ENCODE measurements at places on chromosomes 5 and 9.

DNA sequence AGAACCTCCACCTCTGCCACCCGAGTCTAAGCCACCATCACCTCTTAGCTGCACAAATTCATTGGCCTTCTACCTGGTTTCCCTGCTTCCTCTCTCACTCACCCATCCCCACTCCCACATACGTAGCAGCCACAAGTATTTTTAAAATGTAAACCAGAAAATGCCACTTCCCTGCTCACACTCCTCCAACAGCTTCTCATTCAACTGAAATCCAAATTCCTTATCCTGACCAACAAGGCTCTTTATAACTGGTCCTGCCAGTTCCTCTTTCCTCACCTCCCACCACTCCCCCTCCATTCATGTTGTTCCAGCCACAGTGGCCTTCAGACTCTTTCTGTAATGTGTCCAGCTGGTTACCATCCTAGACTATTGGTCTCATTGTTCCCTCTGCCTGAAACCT, 25.0 kb upstream of the PALM2AKAP2 start:
- DNase-seq = no peak

- DNase-seq = peak; percentile 72
These were observed 25.6 kb downstream of the ZNF474 start for GRCh38 chr5:122154910-122155309.

- no peak for DNase-seq
These were observed 289.3 kb downstream of the FANCC start for GRCh38 chr9:95027914-95028852.

DNA sequence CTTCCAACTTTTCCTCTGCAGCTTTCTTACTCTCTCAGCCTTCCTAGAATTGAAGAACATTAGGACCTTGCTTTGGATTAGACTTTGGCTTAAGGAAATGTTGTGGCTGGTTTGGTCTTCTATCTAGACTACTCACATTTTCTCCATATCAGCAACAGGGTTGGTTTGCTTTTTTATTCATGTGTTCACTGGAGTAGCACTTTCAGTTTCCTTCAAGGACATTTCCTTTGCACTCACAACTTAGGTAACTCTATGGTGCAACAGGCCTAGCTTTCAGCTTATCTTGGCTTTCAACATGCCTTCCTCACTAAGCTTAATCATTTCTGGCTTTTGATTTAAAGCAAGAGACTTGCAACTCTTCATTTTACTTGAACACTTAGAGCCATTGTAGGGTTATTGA, 153.1 kb downstream of the CCDC192 start:
- DNase-seq = no peak

GRCh38 chr9:93612796-93613154, 36.4 kb downstream of the PHF2 start:
- DNase-seq = no peak

DNA sequence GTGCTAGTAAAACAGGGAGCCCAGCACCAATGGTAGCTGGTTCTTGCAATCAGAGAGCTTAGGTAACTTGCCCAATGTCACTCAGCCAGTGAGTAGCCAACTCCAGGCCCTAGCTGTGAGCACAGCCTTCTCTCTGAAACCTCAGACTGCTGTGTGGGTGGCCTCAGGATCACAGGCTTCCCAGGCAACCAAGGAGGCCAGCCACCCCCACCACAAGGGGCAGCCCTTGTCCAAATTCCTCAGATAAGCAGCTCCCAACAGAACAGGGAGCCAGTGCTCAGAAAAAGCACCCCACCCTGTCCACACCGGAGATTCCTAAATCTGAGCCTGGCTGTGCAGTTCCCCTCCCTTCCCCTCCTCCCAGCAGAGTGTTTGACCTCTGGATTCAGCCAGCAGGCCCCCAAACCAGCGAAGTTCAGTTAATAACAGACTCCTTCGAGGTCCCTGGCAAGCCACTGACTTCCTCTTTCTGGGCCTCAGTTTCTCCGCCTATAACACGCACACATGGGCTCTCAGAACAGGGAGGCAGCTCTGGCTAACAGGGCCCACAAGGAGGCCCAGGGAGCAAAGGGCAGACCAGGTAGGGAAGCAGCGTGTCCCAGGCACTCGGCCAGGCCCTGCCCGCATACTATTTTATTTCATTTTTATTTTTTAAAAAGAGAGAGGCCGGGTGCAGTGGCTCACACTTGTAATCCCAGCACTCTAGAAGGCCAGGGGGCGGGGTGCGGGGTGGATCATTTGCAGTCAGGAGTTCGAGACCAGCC, 2.7 kb downstream of the EEIG1 start:
- peak; percentile 19 for DNase-seq

DNA sequence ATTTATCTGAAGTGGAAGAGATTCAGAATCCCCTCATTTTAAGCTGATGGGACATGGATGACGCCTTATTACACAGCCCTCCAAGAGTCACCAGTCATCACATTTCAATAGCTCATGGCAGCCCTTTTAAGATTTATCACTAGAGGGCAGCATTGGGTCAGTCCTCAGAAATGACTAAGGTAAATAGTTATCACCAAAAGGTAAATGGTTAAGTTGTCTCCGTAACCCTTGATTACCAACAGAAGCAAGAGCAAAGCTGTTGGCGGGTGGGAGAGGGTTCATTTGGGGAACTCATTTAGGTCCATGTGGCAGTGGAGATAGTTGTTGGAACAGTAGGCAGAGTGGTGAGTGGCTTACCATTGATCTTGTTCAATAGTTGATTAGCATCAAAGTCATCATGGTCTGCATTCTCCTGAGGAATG, 12.0 kb upstream of the C9 start:
- no peak for DNase-seq

- no peak for DNase-seq
These were observed 19.9 kb downstream of the NOTCH1 start for GRCh38 chr9:136525841-136526499.

- DNase-seq = no peak
These were observed 298.8 kb downstream of the SLCO4C1 start for GRCh38 chr5:101997235-101997634.

GRCh38 chr5:17114715-17115599, 102.5 kb upstream of the BASP1 start:
- no peak for DNase-seq

GRCh38 chr9:90142580-90142979, 500.0 kb downstream of the DIRAS2 start:
- DNase-seq = no peak

DNA sequence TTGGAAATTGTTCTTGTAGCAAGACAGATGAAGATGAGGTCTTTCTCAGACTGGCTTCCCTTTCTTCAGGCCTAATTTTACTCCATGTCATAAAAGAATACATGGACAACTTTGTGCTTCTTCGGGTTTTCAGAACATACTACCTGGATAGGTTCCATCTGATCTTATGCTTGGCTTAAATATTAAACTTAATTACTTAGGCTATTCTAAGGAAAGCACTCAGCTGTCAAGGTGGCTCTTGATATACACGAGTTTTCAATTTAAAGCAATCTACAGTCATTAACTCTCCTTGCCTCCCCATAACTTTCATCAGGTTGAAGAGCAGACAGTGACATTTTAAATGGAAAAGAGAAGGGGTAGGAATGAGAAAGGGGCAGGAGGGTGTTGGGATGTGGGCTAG, 9.5 kb upstream of the PPP3R2 start:
- DNase-seq = no peak

DNA sequence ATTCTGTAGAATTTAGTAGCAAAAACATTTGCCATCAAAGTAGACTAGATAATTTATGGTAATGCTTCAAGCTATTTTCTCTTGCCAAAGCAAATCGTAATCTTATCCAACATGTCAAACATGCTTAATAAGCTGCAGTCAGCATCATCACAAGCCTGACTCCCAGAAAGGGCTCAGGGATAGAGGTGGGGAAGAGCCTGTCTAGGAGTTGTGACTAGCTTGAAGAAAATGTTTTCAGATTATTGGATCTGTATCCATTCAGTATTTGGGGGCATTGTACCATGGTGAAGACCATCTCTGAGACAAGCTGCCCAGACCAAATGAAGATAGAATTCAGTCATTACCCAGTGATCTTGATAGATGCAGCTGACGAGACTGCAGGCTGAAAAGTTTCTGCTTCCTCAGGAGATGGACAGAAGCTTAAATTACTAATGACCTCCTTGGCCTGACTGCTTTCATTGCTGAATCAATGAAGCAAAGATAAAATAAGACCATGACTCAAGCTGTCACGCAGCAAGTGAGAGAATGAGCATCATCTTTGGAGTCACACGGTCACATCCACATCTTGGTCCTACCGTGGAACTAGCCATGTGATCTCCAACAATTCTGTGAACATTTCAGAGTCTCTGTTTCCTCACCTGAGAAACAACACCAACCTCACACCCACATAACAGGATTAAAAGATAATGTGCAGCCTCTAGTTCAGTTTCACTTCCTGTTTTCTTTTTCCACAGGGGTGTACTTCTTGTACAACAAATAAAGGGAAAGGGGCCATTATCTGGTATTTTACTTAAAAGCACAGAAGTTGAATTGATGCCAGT, 9.4 kb downstream of the ERAP2 start:
- DNase-seq = no peak

- DNase-seq = no peak
These were observed 20.0 kb upstream of the CEP72 start for GRCh38 chr5:592158-592557.

DNA sequence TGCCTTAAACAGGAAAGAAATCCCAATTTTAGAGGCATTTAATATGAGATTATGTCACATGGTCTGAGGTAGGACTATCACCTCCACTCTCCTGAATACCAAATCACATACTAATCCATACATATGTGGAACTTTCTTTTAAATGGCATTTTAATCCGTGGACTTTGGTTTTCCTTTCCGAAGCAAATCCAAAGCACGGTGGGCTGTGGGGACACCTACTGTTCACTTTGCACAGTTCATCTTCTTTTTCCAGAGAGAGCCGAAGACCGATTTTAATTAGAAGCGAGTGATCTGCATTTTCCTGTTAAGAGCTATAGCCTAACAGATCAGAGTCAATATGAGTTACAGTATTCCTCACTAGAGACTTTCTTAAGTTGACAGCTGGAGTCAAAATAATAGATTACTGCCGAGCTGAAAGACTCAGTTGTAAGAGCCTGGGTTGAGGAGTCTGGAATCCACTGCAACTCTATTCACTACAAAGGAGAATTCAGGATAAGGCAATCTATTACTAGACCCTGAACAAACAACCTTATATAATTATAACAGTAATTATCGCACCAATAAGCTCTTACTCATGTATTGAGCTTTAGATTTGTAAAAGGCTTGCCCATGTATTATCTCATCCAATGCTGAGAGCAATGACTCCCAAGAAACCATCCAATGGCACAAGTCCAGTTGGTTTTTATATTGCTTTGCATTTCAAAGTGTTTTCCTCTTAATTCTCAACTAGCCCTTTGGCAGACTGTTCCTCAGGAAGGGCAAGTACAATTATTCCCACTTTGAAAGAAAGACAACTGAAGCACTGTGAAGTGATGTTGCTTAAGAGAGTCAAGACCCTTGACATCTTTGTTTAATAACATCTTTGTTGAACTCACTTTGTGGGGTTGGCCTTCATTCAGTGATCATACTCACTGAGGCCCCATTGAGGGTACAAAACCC, 144.7 kb downstream of the TRPM6 start:
- no peak for DNase-seq

- DNase-seq = no peak
These were observed 19.6 kb downstream of the SLC24A2 start for GRCh38 chr9:19769213-19769612.

GRCh38 chr5:136056771-136057335, 28.1 kb downstream of the TGFBI start:
- no peak for DNase-seq

- no peak for DNase-seq
These were observed 115.8 kb downstream of the COL5A1 start for GRCh38 chr9:134757216-134757975.

DNA sequence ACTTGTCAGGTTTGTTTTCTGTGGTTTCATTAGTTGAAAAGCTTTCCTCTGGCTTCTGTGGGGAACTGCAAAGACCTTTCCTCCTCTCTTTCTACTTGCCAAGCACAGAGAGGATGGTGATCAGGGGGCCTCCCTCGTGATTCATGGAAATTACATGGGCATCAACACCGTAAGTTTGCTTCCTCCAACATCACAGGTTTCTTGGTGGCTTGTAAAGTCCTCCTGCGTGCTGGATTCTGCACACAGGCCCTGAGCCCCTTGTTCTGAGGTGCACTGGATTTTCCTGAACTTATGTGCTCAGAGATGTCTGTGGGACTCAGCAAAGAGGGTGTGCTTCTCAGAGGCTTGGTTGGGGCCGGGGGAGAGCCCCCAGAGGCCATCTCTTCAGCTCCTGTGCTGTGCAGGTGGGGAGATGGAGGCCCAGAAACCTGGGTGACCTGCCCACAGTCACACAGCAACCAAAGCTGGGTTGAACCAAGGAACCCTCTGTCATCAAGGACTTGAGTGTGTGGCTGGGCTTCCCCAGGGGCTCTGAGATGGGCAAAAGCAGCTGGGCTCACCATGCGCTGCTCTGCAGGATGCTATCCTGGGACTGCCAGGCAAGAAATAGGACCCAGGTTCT, 36.5 kb downstream of the RGS3 start:
- no peak for DNase-seq

DNA sequence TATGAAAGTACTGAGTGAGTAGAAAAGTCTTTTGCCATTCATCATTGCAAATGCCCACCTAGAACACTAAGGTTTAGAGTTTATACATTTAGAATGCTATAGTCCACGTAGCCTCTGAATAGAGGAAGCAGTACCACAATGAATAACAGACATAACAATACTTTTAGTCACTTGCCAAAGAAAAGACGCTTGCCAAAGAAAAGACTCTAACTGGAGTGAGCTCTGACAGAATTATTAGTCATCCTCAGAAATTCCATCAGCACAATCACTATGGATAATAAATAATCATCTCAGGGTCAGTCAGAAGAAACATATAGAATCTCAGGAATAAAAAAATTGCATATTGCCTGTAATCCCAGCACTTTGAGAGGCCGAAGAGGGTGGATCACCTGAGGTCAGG, 168.5 kb upstream of the TARS1 start:
- peak; percentile 68 for DNase-seq

DNA sequence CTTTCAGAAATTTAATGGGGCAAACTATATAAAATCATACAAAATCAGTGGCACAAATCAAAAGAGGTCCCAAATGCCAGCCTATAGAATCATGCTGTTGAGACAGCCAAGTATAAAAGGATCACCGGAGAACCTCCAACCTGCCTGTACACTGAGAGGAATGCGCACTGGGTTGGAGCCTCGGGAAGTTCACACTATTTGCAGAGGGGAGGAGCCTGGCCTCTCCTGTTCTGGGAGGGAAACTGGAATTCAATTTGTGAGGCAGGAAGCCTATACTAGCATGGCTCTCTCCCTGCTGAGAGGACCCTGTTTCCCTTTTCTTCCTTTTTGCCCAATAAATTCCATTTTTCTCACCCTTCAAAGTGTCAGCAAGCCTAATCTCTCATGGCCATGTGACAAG, 406.0 kb downstream of the HINT1 start:
- no peak for DNase-seq

DNA sequence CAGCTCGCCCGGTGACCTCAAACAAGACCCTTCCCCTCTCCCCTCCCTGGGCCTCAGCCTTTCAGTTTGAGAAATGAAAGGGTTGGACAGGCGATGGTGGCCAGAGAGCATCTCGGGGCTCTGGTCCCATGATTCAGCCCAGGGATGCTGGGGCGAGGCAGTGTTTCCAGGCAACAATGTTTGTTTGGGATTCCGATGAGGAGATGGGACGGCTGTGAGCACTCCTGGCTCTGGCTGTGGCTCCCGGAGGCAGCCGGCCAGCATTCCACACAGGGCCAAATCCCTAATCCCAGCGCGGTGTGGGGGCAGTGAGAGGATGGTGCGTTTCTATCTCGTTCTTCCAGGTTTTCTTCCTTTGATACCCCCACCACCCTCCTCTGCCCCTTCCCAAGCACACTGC, 66.0 kb downstream of the HMCN2 start:
- DNase-seq = no peak
